ENCODE measurements at places on chromosomes 2 and 18.

DNA sequence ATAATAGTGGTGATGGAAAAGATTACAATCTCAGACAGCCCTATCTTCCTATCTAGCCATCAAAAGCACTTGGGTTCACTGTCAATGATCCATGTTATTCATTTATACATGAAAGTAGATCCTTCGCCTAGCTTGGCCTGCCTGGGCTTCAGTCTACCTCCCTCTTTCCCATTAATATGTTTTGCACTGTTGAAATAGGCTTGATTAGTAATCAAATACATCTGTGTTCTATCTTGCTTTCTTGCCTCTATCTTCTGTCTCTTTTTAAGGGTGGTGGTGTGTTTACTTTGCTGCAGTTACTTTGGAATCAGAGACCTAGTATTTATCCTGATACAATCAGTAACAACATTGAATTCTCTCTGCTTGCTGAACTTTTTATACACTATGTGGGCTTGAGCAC lies 521.2 kb downstream of the TNS1 start:
- no peak for DNase-seq

DNA sequence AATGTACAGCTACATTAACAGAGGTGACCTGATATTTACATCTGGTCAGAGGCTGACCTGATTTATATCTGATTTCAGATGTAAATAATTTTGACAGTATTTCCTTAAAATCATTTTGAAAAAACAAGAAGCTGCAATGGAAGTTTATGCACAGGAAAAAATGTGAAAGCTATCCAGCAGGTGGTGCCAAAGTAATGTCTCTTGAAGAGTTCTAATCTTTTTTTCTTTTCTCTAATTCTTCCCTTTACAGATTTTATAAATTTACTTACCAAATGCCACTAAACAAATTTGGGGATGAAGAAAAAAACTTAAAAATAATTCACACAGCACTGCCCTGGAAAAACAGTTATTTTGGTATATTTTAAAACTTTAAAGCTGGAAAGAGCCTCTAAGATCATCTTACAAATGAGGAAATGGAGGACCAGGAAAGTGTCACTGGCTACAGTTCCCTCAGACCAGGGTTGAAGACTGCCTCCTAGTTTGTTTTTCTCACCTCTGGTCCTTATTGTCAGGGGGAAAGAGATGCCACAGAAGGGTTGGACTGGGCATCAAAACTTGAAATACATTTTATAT lies 16.4 kb upstream of the FBLN7 start:
- peak; percentile 45 for DNase-seq

DNA sequence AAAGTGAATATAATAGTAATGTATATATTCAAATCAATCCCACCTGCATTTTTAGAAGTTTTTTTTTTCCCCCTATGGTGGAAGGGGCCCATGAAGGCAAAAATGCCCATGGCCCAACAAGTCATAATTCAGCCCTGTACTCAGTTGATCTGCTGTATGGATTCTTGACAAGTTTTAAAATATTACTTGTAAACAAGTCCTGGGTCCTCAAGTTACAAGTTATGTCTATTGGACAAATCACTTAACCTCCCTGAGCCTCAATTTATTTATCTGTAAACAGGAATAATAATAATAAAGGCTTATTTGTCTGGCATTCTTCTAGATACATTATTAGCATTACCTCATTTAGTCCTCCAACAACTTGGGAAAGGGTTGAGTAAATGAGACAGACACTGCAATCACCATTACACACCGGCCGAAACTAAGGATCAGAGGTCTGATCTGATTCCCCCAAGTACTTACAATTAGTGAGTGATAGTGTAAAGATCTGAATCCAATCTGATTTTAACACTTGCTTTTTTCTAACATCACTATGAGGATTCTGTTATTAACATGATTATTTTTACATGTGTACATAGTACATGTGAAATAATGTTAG lies 66.1 kb downstream of the PDE1A start:
- no peak for DNase-seq

DNA sequence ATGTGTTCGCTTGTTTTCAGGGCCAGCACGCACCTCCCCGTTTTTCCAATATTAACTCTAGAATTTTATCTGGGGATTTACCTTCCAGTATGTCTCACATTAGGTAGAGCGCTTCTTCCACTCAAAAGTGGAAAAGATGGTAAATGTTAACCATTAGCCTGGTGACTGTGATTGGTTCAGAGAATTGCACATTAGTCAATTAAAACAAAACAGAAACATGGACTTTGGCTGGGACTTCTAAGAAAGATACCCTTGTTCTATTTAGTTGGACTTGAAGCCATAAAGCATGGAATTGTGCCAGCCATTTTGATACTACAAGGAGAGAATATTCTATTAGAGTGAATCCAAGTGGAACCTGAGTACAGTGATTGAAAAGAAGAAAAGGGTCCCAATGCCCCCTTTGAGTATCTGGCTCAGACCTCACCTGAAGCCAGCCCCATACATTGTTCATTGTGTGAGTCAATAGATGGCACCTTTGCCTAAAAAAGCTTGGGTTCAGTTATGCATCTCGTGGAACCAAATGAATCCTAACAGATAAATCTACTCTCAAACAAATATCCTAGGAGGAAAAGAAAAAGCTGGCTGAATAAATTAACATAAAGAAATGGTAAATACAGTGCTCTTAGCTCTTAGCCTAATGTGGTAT lies 354.3 kb downstream of the IRS1 start:
- peak; percentile 26 for DNase-seq

DNA sequence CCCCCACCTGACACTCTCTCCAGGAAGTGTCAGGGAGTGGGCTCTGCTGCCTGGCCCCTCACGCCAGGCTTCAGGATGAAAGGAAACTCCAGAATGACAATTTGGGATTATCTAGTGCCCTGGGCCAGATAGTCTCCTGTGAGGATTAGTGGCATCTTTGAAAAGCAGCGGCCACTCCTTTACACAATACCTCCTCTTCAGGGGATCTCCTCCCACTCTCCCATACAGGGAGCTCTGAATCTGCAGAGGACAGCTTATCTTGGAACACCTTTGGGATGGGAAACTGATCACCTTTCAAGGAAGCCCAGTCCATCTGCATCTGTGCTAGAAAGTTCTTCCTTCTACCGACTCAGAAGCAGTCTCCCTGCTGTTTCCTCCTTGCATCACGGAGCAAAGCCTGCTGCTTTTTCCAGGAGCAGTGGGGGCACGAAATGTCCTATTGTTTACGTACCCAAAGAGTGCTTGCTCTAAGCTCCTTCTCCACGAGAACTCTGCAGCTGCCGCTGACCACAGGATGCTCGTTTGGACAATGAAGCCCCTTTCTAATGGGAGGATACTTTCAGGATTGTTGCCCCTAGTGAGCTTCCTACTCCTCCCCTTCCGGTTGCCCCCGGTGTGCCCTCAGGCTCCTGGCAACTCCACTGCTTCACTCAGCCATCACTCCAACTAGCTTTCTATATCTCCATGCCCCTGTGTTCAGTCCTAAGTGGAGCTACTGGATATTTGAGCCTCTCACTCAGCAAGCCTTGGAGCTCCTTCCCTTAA lies 31.5 kb downstream of the SIX3 start:
- no peak for DNase-seq

DNA sequence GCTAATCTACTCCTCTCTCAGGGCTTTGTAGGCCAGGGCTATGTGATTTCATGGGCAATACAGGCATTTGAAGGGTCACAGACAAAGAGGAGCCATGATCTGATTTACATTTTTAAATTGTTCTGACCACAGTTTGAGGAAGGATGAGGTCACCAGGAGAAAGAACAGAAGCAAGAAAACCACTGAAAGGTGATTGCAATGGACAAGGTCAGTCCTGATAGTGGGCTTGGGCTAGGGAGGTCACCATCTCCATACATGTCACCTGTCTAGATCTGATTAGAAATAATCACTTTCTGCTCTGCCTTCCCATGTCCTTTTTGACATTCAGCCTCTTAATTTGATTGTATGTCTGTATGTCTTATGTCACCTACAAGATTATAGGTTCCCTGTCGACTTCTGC lies 248.9 kb upstream of the CWC22 start:
- DNase-seq = no peak

Measured in COLO829 (cell line).